ENCODE measurements at places on chromosomes 7 and 10.

GRCh38 chr7:45001826-45002225 is 1.8 kb downstream of the CCM2 start:
- DNase-seq, result no peak

DNA sequence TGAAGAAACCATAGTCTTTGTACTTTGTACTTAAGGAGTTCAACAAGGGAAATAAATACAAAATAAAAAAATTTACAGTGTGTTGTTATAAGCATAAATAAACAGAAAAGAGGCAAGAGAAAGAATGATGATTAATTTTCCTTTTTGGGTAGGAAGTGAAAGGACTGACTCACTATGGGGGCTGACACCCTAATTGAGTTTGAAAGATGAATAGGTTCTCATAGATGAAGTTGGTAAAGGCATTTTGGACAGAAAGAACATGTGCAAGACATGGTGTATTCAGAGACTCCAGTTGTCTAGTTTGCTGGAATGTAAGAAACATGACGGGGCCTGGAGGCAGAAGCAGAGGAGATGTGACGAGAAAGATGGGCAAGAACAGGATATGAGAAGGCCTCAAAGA is 83.7 kb downstream of the VPS50 start:
- DNase-seq, result no peak

DNA sequence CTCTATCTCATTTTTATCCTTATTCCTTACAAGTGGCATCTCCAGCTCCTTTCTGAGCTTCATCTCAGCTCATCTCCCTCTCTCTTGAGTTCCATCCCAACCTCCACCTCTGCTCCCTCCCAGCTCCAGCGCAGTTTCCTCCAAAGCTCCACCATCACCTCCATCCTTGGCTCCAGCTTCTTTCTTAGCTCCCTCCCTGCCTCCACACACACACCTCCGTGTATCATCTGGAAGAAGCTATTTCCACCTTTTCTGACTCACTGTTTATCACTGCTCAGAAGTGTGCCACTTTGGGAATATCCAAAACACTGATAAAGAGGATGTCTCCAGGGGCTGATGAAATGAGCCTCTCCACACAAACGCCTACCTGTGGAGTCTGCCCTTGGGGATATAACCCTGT is 481.4 kb downstream of the PTPRN2 start:
- DNase-seq, result no peak

- no peak for DNase-seq
These were observed 95.7 kb upstream of the GLI3 start for GRCh38 chr7:42332605-42333222.

DNA sequence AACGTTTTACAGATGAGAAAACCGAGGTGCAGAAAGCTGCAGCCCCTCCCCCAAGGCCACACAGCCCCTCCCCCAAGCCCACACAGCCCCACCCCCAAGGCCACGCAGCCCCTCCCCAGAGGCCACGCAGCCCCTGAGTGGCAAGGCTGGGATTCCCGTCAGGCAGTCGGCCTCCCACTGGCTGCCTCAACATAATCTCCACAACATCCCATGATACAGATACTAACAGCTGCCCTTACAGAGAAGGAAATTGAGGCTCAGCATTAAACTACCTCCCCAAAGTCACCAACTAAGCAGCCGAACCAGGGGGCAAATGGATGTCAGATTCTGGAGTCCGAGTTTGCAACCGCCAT is 15.9 kb downstream of the SH3PXD2A start:
- DNase-seq, result no peak

GRCh38 chr7:14144538-14144937 is 155.1 kb upstream of the ETV1 start:
- no peak for DNase-seq

DNA sequence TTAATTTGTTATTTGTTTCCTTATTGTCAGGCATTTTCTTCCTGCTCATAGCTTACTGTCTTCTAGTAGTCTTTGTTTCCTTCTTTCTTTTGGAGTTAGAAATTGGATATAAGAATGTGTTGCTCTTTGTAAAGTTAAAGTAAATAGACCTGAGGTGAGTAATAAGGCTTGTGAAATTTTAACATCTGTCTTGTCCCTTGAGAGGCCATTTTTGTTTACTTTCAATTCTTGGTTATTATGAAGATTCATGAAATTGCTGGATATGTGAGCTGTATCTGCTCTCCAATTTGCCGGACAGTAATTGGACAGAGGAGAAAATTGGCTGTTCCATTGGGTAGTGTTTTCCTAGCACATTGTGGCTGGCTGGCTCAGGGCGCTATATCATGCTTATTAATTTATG is 260.7 kb downstream of the EXOC4 start:
- no peak for DNase-seq

GRCh38 chr7:5477723-5478531 is 54.3 kb upstream of the TNRC18 start:
- DNase-seq, result no peak

DNA sequence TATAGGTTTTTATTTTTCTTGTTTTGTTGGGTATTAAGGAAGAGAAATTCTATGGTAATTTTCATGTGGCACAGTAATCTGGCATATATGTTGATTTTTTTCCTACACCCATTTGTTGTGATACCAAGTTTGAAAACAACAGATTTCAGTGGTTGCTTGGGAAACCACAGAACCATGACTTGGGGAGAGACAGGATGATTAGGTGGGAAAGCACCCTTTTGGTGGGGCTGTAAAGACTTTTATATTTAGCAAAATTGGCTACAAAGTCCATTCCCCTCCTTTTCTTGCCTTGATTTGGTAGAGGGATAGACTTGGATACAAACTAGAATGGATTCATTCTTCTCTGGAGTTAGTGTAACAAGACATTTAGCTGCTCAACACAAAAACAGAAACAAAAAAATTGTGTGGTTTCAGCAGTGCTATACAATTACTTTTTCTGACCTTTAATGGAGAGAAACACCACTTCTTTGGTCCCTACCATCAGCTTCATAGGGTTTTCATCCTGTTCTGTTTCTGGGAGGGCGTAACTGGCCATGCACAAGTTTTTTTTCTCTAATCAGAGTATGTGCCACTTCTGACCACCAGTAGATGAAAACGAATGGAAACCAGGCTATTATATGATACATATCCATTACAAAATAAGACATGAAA is 52.7 kb downstream of the FIGNL1 start:
- no peak for DNase-seq

GRCh38 chr7:43112459-43112940 is at the start of gene HECW1:
Gene HECW1 (plus strand): TSS chr7:43112647. CDS start chr7:43243906, 131,259 bp downstream.
- DNase-seq, result no peak

GRCh38 chr10:20142311-20142710 is 326.1 kb downstream of the PLXDC2 start:
- DNase-seq, result no peak

GRCh38 chr7:26188957-26189541 is 11.5 kb downstream of the HNRNPA2B1 start:
- no peak for DNase-seq

DNA sequence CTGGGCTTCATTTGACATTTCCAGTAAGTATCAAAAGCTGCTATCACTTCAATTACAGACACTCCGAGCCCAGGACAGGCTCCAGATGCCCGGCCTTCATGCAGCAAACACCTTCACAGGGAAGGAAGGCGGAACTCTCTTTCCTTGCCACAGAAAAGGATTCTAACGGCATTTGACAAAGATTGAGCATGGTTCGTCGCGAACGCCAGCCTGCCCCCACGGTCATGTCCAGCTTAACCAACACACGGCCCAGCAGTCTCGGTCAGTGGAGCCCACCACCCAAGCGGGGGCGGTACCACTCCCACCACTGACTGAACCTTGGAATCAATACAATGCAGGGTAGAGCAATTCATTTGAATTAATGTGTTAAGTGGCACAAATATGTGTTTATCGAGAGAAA is 607.2 kb downstream of the DNAJB6 start:
- DNase-seq, result no peak

DNA sequence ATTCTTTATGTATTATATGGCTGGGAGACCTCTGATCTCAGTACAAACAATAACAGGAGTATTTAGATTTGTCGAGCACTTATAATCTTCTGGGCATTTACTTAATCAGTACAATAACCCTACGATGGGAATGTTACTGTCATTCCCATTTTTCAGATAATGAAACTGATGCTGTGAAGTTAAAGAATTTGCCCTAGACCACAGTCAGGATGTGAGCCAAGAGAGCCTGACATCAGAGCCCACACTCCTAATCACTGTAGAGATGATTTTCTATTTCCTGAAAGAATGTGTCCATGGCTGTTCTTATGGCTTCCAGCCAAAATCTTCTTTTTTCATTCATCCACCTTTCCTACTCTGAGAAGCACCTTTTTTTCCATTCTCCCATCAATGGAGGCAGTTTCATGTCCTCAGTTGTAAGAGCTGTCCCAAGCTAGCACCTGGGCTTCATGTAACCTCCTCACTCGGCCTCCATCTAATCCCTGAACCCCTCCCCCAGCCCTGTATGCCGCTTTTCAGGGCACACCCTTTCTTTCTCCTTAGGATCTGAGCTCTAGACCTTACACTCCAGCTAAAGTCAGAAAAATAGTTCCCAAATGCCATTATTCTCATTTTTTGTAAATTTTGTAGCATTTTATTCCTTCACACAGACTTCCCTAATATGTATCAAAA is 12.2 kb upstream of the CAV1 start:
- DNase-seq, result no peak

GRCh38 chr7:112192236-112193154 is 13.7 kb downstream of the DOCK4 start:
- no peak for DNase-seq

DNA sequence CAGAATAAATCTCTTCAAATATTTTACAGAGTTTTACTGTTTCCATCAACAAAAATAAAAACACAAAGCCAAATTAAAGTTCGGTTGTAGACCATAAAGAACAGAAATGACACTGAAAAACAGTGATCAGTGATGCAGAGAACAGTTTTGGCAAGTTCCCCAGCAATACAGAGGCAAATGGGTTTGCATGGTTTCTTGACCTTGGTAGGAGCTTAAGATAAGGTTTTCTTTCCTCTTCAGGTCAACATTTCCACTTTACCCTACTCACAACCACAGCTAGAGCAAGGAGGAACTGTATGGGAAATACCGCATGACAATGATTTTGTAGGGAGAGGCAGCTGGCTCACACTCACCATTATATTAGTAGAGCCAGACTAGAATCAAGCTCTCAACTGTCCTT is 199.5 kb downstream of the SH2D4B start:
- no peak for DNase-seq

DNA sequence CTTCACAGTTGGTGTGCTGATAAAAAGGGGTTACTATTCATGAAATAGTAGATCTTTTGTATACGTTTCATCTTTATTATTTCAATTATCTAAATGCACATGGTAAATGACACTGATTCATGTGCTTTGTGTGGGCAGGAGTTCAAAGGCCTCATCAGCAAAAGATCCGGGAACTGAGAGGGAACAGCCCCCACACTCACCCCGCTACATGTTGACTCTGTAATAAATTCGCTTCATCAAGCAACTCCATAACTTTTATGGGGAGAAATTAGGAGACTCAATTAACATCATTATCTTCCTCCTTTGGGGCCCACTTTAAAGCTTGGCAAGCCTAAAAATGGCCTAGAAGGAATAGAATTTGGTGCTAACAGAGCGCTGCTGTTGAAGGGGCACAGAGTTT is 250.7 kb upstream of the BMPER start:
- DNase-seq, result no peak
